ENCODE measurements at places on chromosomes 4 and X. TPM values are rescaled to one million over a fixed set of nuclear protein-coding genes. Genes with fewer than 3 reads are reported as not detected.

Gene AVPR2
- total RNA-seq, result not detected

Gene TMPRSS11D
- total RNA-seq, result not detected

Gene DGAT2L6
- total RNA-seq, result not detected

Gene HPGD
- not detected for total RNA-seq

Gene PDE6B
- not detected for total RNA-seq

Gene PCDH7
- total RNA-seq, result 55.4 TPM

Gene CXCL3
- total RNA-seq, result 1.4 TPM

Gene PGK1
- total RNA-seq, result 353 TPM

Gene RRH
- not detected for total RNA-seq

Gene CXorf65
- total RNA-seq, result not detected

Gene CT47B1
- not detected for total RNA-seq

Gene PCDH18
- 65.7 TPM for total RNA-seq

Gene SERPINA7
- total RNA-seq, result not detected

Data from myometrial cell (primary cell).